ENCODE measurements at places on chromosomes 1 and 21.

GRCh38 chr1:32877211-32878110 is 6.7 kb upstream of the FNDC5 start:
- DNase-seq = no peak

DNA sequence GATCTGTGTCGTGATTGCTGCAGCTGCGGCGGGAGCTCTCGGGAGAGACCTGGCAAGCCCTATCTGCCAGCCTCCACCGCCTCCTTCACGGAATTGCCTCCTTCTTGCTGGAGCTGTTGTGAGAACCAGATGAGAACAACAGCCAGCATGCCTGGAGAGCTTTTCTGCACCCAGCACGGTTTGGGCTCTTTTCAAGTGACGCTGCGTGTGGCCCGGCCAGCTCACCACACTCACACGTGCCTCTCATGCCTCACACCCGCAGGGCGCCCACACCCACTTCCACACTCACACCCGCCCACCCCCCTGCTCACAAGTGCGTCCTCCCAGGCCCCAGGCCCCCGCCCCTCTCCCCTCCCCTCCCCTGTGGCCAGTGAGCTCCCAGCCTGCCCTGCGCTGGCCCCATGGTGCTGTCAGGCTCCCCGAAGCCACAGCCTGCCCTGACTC is 135.7 kb upstream of the RUNX3 start:
- DNase-seq = no peak

DNA sequence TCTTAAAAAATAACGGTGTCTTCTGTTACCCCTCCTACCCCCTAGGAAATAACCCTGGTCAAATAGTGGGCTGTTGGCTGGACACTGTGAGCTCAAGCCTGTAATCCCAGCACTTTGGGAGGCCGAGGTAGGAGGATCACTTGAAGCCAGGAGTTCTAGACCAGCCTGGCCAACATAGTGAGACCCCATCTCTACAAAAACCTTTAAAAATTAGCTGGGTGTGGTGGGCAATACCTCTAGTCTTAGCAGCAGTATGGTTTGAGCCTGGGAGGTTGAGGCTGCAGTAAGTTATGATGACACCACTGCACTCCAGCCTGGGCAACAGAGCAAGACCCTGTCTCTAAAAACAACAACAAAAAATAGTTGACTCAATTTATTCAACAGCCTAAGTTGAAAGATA is 453.7 kb downstream of the SIPA1L2 start:
- no peak for DNase-seq

DNA sequence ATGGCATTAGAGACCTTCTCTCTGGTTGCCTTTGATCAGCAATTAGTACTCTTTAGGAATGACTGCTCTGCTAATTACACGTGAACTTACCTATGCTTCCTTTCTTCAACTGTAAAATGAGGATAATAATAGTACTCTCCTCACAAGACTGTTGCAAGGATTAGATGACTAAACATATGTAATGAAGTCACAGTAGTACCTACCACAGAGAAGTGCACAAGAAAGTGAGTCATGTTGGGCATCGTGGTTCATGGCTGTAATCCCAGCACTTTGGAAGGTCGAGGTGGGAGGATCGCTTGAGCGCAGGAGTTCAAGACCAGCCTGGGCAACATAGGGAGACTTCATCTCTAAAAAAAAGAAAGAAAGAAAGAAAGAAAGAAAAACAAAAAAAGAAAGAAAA is 68.1 kb upstream of the AK4 start:
- DNase-seq = no peak

GRCh38 chr1:15485636-15486035 is 9.7 kb downstream of the CELA2B start:
- DNase-seq = no peak

GRCh38 chr1:167638064-167638463 is 8.0 kb downstream of the RCSD1 start:
- no peak for DNase-seq

DNA sequence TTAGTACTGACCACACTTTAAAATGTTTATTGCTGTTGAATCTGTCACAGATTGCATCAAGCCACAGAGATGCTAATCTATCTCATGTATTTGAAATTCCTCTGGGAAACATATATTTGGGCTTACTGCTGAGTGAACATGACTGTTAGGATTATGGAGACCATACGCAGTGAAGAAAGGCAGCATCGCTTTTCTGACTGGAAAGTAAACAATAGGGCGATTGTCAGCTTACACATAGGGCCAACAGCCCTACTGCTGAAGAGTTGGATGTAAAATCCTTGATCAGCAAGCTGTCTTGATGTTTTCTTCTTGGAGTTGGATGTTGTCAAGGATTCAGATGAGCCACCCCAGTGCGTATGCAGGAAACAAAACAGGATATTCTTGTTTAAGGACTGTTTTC is 368.7 kb upstream of the ADGRL2 start:
- no peak for DNase-seq

GRCh38 chr1:100622037-100622436 is 84.1 kb downstream of the GPR88 start:
- DNase-seq = peak; percentile 49

DNA sequence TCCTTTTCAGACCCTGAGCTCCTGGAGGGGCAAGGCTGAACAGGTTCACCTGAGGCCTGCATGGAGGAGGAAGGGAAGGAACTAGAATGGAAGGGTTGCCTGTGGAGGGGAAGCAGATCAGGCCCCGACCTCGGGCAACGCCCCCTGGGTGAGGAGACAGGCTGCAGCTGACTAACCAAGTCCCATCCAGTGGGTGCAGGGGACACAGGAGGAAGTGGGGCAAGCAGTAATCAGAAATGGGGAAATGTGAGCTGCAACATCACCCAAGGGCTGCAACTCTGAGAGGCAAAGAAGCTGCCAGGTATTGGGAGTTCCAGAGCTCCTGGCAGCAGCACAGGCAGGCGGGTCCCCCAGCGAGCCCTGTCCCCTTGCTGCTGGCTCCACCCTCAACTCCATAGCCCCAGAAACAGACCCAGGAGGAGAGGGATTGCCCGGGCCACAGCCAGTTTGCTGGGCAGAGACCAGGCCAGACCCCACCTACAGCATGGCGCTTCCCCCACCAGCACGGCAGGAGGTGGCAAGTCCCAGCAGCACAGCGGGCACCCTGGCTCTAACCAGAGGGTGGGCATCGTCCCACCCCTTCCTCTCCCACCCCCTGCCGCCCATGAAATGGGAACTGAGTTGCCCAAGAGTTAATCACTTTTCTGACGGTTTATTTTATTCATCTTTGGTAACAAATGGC is 38.5 kb downstream of the MRPL37 start:
- DNase-seq = no peak

GRCh38 chr1:209720826-209721225 is 16.2 kb downstream of the HSD11B1 start:
- DNase-seq = no peak

DNA sequence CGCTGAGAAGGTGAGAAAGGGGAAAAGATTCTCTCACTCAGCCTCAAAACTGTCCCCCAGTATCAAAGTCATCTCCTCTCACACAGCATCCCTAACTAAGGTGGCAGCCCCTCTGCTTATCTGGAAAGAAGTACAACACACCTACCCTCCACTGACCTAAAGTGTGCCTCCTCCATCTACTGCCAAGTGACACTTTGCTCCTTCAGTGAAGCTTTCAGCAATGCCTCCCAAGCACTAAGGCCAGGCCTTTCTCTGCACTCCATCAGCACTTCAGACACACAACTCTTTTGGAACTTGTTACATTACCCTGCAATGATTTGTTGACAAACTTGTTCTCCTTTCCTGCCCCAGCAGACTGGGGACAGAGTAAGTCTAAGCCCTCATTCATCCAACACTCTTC is 1.4 kb downstream of the SH3BP5L start:
- no peak for DNase-seq

- DNase-seq = no peak
These were observed 104.7 kb upstream of the RGS18 start for GRCh38 chr1:192053531-192053971.

DNA sequence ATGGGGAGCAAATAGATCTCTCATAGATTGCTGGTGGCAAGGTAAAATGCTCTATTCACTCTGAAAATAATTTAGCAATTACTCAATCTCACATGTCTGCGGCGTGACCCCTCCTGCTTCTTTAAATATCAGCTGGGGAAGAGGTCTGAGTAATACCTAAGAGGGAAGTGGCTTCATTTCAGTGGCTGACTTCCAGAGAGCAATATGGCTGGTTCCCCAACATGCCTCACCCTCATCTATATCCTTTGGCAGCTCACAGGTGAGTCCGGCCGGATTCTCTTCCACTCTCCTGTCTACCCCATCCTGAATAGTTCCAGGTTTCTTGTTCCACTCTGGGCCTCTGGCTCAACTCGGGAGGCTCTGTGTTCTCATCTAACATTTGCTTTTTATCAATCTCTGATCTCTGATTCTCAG is at the start of gene SLAMF7:
SLAMF7 (plus strand) TSS at position 150 of the 414 bp plus-strand sequence; CDS start at position 205, 55 bp downstream.
- DNase-seq = peak; percentile 55

GRCh38 chr1:64046243-64046642 is 157.2 kb upstream of the UBE2U start:
- no peak for DNase-seq

GRCh38 chr1:167427848-167428247 is 90.5 kb downstream of the CD247 start:
- DNase-seq = no peak

GRCh38 chr1:80250573-80251168 is 1244.1 kb upstream of the ADGRL4 start:
- peak; percentile 18 for DNase-seq

GRCh38 chr1:165844114-165844798 is 16.8 kb downstream of the UCK2 start:
- DNase-seq = no peak

Data from RWPE1 (cell line).